Sigmoid colon (tissue), 7 donors: ENCODE measurements at places on chromosomes 6 and 20. TPM values are rescaled to one million over a fixed set of nuclear protein-coding genes. Genes with fewer than 3 reads are reported as not detected.

DNA sequence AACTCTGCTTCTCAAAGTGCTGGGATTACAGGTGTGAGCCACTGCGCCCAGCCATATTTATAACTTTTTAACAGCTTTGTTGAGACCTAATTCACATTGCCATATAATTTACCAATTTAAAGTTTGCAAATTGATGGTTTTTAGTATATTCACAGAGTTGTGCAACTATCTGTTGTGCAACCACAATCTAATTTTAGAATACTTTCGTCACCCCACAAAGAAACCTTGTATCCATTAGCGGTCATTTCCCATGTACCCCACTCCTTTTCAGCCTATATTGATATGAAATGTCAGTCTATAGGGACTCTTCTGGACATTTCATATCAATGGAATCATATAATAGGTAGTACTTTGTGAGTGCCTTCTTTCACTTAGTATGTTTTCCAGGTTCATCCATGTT lies 55.8 kb downstream of the FOXO3 start:
- DNase-seq, result no peak

GRCh38 chr6:166006900-166007301 lies 160.8 kb downstream of the TBXT start:
- no peak for DNase-seq

MYH7B gene
- 0.54 TPM for total RNA-seq

GRCh38 chr20:44829688-44830087 lies 19.3 kb upstream of the RIMS4 start:
- DNase-seq, result no peak

- DNase-seq, result no peak
Observed at GRCh38 chr6:118284736-118285360, 263.2 kb upstream of the PLN start.

CARMIL1 gene
- 6.9 TPM for total RNA-seq

HLA-B gene
- total RNA-seq, result 491 TPM

- no peak for DNase-seq
Observed at GRCh38 chr6:140566781-140567277, 1192.4 kb upstream of the CITED2 start.

DNA sequence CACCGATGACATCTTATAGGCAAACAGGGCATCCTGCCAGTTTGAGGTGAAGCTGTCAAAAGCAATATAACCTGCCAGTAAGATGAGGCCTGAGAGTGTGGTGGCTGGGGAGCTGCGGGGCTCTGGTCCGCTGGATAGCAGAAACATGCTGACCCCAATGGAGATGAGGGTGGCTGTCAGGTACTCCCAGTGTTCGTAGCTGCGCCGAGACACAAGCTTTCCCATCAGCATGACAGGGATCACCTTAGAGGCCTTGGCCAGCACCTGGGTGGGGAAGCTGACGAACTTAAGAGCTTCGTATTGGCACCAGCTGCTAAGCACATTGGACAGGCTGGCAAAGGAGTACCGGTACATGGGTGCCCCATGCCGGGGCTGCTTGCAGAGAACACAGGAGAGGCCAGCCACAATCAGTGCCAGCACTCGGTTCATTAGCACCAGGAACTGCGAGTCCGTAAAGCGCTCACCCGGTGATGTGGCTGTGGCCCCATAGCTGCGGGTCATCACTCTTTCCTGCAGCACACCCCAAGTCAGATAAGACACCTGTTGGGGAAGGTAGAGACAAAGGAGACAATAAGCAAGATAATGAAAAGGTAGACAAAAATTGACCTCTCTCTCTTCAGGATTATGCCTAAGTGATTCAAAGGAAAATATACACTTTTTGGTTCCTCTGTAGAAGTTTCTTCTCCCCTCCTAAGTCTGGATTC lies 2.1 kb downstream of the SLC35B2 start:
- no peak for DNase-seq

GRCh38 chr20:32327087-32327681 lies 30.9 kb upstream of the ASXL1 start:
- DNase-seq, result no peak

DNA sequence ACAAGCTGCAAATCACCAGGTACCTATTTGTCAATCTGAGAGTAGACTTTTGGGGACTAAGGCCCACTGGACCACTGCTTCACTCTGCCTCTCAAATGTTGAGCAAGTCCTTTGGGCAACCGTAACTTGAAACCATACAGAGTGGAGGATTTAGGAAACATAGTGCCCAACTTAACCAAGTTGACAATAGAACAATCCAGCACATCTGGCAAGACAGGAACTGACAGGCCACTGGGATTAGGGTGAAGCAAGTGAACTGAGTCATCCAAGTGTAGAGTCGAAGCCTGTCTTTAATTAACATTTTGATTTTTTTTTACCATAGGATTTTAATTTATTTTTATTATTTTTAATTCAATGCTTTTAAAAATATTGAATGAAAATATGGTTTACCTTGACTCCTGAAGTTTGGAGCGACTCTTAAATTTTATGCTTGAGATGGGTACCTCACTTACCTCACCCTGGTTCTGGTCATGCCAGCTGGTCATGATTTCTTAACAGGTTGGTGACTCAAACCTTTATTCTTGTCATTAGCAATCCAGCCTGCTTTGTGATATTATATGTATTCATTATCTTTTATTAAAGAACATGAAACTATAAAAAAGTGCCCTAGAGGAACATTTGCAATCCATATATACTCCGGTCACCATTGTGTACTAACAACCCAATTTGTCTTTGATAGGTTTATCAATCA lies 312.1 kb upstream of the DEFB112 start:
- DNase-seq, result no peak

C6orf163 gene
- 2.9 TPM for total RNA-seq
